Suppressor macrophage (primary cell): ENCODE measurements at places on chromosomes 2 and 18.

DNA sequence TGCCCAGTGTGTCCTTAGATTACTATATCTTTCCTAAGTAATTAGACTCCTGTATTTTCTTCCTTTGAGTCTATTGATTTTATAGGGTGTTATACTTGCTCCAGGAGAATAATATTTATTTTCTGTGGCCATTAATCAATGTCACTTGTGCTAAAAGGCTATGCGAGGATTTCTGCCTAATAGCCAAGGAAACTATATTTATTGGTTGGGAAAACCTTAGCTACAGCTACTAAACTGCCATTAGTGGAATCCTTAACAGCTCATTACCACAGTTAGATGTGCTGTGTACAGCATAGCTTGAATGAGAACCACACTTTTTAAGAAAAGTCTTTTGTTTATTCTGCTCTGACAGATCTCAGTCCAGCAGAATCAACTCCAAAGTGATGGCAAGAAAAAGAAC is 537.3 kb downstream of the ERBB4 start:
- no peak for DNase-seq

DNA sequence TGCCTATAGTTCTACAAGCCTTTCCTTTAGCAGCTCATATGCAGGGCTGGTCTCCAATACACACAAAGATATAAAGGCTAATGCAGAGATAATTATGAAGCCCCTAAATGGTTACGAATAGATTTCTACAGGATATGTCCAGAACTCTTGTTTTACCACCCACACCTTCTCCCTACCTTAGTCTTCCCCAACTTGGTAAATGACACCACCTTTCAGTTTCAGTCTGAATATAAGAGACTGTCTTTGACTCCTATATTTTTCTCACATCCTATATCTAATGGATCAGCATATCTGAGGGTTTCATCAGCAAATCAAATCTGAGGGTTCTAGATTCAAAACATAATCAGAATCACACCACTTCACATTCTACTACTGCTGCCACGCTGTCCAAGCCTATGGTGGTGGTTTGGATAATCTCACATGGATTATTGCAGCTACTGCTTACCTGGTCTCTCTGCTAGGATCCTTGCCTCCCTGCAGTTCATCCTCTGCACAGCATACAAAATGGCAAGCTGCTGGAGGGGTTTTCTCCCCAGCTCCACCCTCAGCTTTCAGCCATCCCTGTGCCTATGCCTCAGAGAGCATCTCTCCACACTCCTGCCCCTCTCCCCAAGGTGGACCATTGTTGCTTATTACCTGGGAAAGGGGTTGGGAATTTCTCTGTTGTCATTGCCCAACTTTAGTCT is 178.0 kb upstream of the SPOPL start:
- DNase-seq, result no peak

DNA sequence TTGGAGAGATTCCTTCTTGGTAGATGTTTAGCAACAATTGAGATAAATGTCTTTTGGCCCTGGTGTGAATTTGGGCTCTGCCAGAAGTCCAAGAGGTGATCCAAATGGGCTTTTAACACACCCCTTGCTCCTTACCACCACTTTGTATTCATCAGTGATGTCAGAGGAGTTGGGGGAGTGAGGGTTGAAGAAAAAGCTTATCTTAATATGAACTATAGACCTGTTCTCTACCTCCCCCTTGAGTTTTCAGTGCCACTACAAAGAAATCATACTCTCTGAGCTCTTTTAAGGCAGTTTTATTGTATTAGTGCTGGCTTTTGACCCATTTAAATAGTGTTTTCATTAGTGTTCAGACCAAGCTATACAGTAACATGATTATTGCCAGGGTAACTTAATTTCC is 229.1 kb downstream of the PHLPP1 start:
- no peak for DNase-seq

GRCh38 chr18:78192054-78192453 is 787.6 kb upstream of the SALL3 start:
- no peak for DNase-seq

DNA sequence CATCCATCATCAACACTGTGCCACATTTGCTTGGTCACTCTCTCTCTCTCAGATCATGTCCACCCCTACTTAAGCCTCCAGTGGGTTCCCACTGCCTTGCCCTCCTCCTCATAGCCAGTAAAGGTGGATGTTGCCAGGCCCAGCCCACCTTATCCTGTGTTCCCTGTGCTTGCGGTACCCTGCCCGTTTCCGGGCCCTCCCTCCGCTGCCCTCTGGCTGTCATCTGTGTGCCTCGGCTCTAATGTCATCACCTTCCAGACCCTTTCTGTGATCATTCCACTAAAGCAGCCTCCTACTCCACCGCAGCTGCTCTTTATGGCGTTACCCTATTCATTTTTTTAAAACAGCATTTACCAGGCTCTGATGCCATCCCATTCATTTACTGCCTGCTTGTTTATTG is 305.7 kb upstream of the SKOR2 start:
- no peak for DNase-seq

GRCh38 chr2:169114056-169114455 is 44.7 kb downstream of the DHRS9 start:
- peak; percentile 56 for DNase-seq

GRCh38 chr2:202442882-202443281 is 66.8 kb downstream of the BMPR2 start:
- no peak for DNase-seq

DNA sequence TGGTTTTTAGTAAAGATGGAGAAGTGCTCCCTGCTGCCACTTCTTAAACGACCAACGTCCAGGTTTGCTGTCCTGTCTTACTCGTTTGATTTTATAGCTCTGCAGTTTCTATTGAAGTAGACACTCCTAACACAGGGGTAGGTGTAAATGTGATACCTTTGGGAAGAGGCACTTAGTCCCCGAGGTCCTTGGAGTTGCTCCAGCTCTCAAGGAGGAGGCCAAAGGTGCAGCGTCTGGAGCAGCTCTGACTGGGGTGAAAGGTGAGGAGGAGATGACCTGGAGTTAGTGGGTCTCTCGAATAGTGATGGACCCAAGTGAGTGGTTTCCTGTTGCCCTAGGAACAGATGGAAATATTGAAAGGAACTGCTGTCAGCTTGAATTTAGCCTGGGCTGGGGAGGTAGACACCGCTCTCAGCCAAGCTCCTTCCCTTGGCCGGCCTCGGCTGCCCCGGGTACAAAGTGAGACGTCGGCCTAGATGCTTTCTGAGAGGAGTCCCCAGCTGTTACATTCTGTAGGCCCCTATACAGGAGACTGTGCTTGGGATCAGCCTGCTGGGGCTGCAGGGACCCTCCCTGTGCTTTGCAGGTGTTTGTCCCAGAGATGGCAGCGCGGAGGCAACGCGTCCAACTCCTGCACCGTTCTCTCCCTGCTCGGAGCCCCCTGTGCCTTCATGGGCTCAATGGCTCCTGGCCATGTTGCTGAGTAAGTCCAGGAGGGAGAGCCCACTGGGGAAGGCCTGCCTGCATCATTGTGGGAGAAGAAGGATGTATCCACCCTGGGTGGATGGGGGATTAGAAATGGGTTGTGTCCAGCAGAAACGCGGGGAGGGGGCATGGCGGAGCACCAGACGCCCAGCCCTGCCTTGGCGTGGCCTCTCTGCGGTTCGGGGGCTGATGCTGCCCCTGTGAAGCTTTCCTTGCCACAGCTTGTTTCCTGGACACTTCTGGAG is 5.4 kb downstream of the KHK start:
- DNase-seq, result no peak

DNA sequence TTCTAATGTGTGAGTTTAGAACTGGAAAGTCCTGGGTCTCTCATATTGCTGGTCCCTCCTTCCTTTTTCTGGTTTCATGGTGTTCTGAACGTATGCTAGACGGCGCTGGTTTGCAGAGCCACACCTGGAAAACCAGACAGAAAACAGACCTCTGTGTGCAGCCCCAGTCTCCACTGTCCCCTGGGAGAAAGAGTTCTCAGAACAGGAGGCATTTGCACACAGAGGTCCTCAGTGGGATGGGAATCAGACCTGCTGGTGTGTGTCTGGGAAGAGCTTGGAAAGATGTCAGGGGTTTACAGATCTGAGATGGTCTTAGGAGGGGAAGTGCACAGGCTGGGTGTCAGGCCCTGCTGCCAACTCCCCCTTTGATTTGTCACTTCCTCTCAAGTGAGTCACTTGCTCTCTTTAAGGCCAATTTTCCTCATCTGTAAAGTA is 14.9 kb upstream of the MBP start:
- DNase-seq, result peak; percentile 57

- no peak for DNase-seq
Observed at GRCh38 chr2:157536815-157537214, 91.8 kb downstream of the ACVR1C start.

DNA sequence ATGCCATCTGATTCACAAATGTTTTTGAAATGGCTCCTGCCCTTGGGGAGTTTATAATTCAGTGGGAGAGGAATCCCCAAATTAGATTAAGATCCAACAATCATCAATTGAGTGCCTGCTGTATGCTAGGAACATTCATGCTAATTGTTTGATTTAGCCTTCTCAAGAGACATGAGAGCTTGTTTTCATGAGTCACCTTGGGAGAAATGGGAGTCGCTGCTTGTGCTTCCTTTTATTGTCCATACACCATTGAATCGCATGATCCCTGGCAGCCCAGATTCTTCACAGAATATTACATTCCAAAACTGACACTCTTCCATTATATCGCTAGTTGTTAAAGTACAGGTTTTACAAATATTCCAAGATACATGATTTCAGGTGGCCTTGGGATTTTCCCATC is 106.0 kb upstream of the MAP3K20 start:
- no peak for DNase-seq

DNA sequence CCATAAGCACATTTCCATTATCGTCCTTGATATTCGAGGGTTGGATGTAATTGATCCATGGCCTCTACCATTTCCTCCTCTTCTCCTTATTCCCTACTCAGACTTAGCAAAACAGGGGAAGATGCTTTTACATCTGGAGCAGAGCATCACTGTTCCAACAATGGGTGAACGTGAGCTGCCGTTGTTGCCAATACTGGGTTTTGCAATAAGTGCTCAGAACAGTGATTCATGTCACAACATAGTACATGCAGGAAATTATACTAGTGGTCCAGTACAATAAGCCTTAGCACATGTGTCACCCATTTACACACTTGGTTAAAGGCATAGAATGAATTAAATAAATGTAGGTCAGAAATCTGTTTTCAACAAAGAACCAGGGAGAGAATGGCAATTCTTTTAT is 112.4 kb downstream of the DCC start:
- no peak for DNase-seq

- no peak for DNase-seq
Observed at GRCh38 chr2:37415128-37415820, 70.8 kb downstream of the QPCT start.

- DNase-seq, result no peak
Observed at GRCh38 chr2:122908159-122908558, 1116.9 kb upstream of the CNTNAP5 start.

GRCh38 chr18:24959051-24959476 is 392.9 kb downstream of the ZNF521 start:
- no peak for DNase-seq

DNA sequence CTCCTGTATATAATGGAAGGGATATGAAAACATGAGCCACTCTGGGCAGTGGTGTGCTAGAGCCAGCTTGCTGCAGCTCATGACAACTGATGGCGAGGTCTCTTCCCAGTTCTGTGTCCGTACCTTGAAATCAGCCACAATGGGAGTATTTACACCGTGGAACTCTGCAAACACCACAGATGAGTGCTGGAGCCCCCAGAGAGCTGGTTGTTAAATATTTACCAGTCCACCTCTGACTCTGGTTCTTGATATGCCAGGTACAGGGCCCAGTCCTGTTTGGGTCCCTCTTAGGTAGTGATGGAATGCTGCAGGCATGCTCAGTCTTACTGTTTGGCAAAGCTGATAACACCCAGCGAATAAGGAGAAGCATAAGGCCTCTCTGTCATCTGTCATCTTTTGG is 116.1 kb upstream of the GLI2 start:
- no peak for DNase-seq

GRCh38 chr2:172836347-172836821 is 100.7 kb downstream of the RAPGEF4 start:
- DNase-seq, result peak; percentile 47
